ENCODE measurements at places on chromosomes 13 and 19. TPM values are rescaled to one million over a fixed set of nuclear protein-coding genes. Genes with fewer than 3 reads are reported as not detected.

DNA sequence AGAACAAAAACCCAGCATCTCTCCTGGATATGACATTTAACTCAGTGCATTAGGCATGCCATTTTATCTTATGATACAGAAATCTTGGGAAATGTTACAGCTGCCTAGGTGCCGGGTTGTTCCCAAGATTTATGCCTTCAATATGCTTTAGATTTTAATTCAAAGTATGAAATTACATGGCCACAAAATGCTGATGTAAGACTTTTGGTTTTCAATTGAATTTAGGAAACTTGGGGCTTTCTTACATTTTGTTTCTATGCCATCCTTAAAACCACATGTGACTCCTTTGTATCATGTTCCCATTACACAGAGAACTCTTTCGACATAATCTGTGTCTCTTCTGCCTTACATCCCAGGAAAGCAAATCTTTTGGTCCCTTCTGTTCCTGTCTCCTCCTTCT, 83.9 kb downstream of the CCNA1 start:
- H3K27me3 ChIP-seq: no peaks in the 10 kb centered on the region
- no peaks in the 10 kb centered on the region for H3K36me3 ChIP-seq
- no peaks in the 10 kb centered on the region for H3K4me1 ChIP-seq
- H3K27ac ChIP-seq: no peak overlapping the region

GRCh38 chr13:78606471-78607408, 3.4 kb upstream of the POU4F1 start:
- peaks cover 87% of the 10 kb centered on the region for H3K27me3 ChIP-seq
- DNase-seq: no peak
- H3K4me3 ChIP-seq: no peak overlapping the region
- no peaks in the 10 kb centered on the region for H3K36me3 ChIP-seq
- H3K4me1 ChIP-seq: peaks cover 55% of the 10 kb centered on the region

GRCh38 chr19:39474139-39474620, 6.5 kb upstream of the TIMM50 start:
- no peak for DNase-seq
- H3K4me1 ChIP-seq: peaks cover 3% of the 10 kb centered on the region
- H3K27ac ChIP-seq: peak overlapping the region; percentile 8
- peaks cover 81% of the 10 kb centered on the region for H3K36me3 ChIP-seq
- no peaks in the 10 kb centered on the region for H3K27me3 ChIP-seq

GRCh38 chr19:53865523-53865917, 2.2 kb upstream of the MYADM start:
- no peak for DNase-seq
- H3K36me3 ChIP-seq: peaks cover 2% of the 10 kb centered on the region
- no peaks in the 10 kb centered on the region for H3K27me3 ChIP-seq
- peak overlapping the region; percentile 98 for H3K27ac ChIP-seq
- peak overlapping the region; percentile 86 for H3K4me3 ChIP-seq

- no peaks in the 10 kb centered on the region for H3K4me1 ChIP-seq
- H3K4me3 ChIP-seq: no peak overlapping the region
- H3K27me3 ChIP-seq: no peaks in the 10 kb centered on the region
- DNase-seq: no peak
- peaks cover 15% of the 10 kb centered on the region for H3K36me3 ChIP-seq
- H3K27ac ChIP-seq: no peak overlapping the region
These were observed 158.9 kb downstream of the MIPEP start for GRCh38 chr13:23730251-23730650.

DNA sequence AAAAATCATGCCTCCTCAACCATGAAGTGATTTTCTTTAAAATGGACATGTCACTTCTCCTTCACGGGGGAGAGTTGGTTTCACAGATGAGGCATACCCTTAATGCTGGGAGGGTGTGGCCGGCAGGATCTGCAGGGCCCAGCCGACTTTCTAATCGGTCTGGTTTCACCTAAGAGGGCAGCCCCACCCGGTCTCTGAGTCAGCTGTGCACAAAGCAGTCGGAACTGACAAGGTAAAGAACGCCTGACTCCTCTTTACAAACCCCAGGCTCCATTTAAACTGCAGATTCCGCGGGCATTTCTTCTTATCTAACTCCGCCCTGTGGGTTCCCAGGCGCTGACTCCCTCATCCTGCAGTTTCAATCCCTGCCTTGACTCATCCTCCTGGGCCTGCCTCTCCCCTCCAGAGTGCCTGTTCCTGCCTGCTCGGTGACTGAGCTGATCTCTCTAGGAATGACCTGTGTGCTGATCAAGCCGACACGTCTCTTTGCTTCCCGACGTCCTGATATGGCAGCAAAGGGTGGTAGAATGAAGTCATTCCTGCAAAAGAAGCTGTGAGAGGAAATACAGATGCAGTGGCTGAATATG, 63.4 kb downstream of the EFNB2 start:
- DNase-seq: no peak
- peak overlapping the region; percentile 31 for H3K4me3 ChIP-seq
- H3K4me1 ChIP-seq: peaks cover 31% of the 10 kb centered on the region
- H3K36me3 ChIP-seq: no peaks in the 10 kb centered on the region
- H3K27ac ChIP-seq: no peak overlapping the region
- H3K27me3 ChIP-seq: no peaks in the 10 kb centered on the region

DNA sequence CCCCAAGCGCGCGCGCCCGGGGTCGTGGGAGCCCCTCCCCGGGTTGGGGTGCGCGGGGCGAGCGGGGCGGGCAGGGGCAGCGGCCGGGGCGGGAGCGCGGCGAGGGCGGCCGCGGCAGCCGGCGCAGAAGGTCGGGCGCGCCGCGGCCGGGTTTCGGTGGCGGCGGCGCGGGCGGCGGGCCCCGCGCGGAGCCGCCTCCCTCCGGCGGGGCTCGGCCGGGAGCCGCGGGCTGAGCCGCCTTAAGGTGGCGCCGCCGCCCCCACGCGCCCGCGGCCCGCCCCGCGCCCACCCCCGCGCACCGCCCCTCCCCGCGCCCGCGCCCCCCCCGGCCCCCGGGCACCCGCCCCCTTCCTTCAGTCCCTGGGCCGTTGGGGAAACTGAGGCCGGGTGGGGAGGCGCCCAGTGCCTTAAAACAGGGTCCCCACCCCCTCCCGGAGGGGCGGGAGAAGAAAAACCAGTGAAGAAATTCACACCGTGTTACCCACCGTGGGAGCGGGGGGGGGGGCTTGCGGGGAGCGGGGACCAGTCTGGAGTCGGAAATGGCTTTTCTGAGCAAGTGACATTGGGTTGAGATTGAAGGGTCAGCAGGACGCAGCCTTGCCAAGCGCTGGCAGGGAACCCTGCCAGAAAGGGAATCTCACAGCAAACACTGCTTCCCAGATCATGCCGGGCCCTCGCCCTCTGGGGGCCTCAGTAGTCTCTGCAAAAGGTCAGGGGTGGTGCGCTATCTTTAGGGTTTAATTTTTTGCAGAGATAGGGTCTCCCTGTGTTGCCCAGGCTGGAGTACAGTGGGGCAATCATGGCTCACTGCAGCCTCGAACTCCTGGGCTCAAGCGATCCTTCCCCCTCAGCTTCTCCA, at the start of gene TLE2:
TSS of gene TLE2 (minus strand) at position 216 of the 859 bp plus-strand sequence. CDS start 376 bp downstream, outside the sequence.
- H3K4me1 ChIP-seq: peaks cover 29% of the 10 kb centered on the region
- peak within 1 kb of the TSS; percentile 76 for H3K27ac ChIP-seq
- H3K4me3 ChIP-seq: peak within 1 kb of the TSS; percentile 81
- peaks cover 10% of the 10 kb centered on the region for H3K36me3 ChIP-seq
- H3K27me3 ChIP-seq: no peaks in the 10 kb centered on the region

DNA sequence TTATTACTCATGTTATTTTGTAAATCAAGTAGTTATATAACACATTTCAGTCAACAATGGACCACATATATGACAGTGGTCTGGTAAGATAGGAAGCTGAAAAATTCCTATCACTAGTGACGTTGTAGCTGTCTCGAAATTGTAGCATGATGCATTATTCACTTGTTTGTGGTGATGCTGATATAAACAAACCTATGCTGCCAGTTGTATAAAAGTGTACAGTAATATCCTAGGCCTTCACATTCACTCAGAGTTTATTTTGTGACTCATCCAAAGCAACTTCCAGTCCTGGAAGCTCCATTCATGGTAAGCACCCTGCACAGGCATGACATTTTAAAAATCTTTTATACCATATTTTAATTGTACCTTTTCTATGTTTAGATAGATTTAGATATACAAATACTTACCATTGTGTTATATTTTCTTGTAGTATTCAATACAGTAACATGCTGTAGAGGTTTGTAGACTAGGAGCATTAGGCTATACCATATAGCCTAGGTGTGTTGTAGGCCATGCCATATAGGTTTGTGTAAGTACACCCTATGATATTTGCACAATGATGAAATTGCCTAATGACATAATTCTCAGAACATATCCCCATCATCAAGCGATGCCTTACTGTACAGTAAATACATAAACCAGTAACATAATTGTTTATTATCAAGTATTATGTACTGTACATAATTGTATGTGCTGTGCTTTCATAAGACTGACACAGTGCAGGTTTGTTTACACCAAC, 49.3 kb downstream of the IFT88 start:
- no peaks in the 10 kb centered on the region for H3K36me3 ChIP-seq
- no peaks in the 10 kb centered on the region for H3K27me3 ChIP-seq
- DNase-seq: no peak
- no peak overlapping the region for H3K4me3 ChIP-seq
- H3K27ac ChIP-seq: no peak overlapping the region
- H3K4me1 ChIP-seq: no peaks in the 10 kb centered on the region

- no peak overlapping the region for H3K27ac ChIP-seq
- no peak overlapping the region for H3K4me3 ChIP-seq
- H3K27me3 ChIP-seq: no peaks in the 10 kb centered on the region
- no peak for DNase-seq
These were observed 802.5 kb upstream of the SLITRK1 start for GRCh38 chr13:84684804-84685203.

GRCh38 chr13:50353651-50354415, 338.6 kb downstream of the KCNRG start:
- no peak overlapping the region for H3K27ac ChIP-seq
- no peak overlapping the region for H3K4me3 ChIP-seq
- no peaks in the 10 kb centered on the region for H3K36me3 ChIP-seq
- H3K4me1 ChIP-seq: peaks cover 40% of the 10 kb centered on the region

GRCh38 chr13:65826657-65827056, 1403.5 kb downstream of the PCDH9 start:
- no peak overlapping the region for H3K4me3 ChIP-seq
- no peaks in the 10 kb centered on the region for H3K4me1 ChIP-seq
- H3K36me3 ChIP-seq: no peaks in the 10 kb centered on the region
- H3K27me3 ChIP-seq: no peaks in the 10 kb centered on the region

DNA sequence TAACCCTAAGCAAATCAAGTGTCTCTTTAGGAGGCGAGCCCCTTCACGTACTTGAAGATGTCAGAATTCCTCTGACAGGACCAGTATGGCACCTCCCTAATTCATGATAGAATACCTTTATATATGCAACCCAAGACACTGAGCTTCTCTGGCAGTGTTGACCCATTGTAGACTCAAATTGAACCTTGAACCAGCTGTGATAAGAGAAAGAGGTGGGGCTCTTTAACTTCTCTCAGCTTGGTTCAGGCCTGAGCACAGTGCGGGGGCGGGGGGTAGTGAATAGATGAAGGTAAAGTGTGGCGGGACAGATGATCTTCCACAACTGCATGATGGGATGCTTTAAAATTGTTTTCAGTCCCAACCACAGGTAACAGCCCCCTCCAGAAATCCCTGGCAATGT, 12.1 kb downstream of the MBNL2 start:
- peaks cover 84% of the 10 kb centered on the region for H3K4me1 ChIP-seq
- peak overlapping the region; percentile 77 for H3K27ac ChIP-seq
- H3K27me3 ChIP-seq: no peaks in the 10 kb centered on the region
- no peaks in the 10 kb centered on the region for H3K36me3 ChIP-seq

GRCh38 chr13:101210774-101211173, 205.5 kb downstream of the NALCN start:
- no peak overlapping the region for H3K4me3 ChIP-seq
- no peaks in the 10 kb centered on the region for H3K36me3 ChIP-seq
- H3K27me3 ChIP-seq: no peaks in the 10 kb centered on the region
- no peak for DNase-seq
- no peak overlapping the region for H3K27ac ChIP-seq

DNA sequence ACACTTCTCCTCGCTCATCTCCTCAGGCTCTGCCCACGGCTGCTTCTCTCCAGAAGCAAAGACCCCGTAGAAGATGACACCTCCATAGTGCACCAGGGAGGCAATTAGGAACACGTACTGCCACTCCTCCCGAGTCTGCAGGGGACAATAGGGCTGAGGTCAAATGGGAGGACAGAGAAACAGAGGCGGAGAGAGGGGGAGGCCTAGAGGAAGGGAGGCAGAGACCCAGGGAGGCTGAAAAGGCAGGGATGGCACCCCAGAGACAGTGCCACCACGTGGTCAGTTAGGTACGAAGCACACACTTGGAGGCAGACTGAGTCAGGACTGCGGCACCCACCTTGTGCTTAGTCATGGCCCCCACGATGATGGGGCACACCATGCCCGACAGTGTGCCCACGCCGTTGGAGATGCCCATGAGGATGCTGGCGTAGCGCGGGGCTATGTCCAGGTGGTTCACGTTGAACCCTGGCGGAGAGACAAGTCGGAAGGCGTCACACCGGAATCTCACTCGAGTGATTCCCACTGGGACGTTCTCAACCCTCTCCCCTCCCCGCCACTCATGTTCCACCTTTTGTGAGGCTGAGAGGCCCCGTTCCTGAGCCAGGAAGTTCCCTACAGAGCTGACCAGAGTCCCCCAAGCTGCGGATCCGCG, 5.6 kb downstream of the GFY start:
- H3K4me1 ChIP-seq: peaks cover 23% of the 10 kb centered on the region
- no peaks in the 10 kb centered on the region for H3K36me3 ChIP-seq
- H3K27ac ChIP-seq: no peak overlapping the region
- H3K4me3 ChIP-seq: no peak overlapping the region
- no peak for DNase-seq
- peaks cover 77% of the 10 kb centered on the region for H3K27me3 ChIP-seq

- H3K4me3 ChIP-seq: peak overlapping the region; percentile 60
- no peak for DNase-seq
- H3K27me3 ChIP-seq: no peaks in the 10 kb centered on the region
- H3K36me3 ChIP-seq: no peaks in the 10 kb centered on the region
These were observed 67.8 kb downstream of the RASA3 start for GRCh38 chr13:114064450-114065140.

GRCh38 chr13:107512551-107512950, 702.8 kb downstream of the LIG4 start:
- DNase-seq: no peak
- no peak overlapping the region for H3K27ac ChIP-seq
- H3K36me3 ChIP-seq: no peaks in the 10 kb centered on the region

GRCh38 chr13:111216166-111216960, 101.3 kb downstream of the ARHGEF7 start:
- H3K27me3 ChIP-seq: no peaks in the 10 kb centered on the region
- H3K36me3 ChIP-seq: peaks cover 28% of the 10 kb centered on the region
- DNase-seq: no peak
- peak overlapping the region; percentile 23 for H3K27ac ChIP-seq
- H3K4me1 ChIP-seq: peaks cover 75% of the 10 kb centered on the region
- H3K4me3 ChIP-seq: no peak overlapping the region

- H3K27ac ChIP-seq: no peak overlapping the region
- H3K4me1 ChIP-seq: peaks cover 6% of the 10 kb centered on the region
- no peaks in the 10 kb centered on the region for H3K36me3 ChIP-seq
- DNase-seq: no peak
These were observed 8.0 kb upstream of the ZNF358 start for GRCh38 chr19:7507884-7508283.

Gene USHBP1
- total RNA-seq: 2.2 TPM

Gene PGLYRP2
- total RNA-seq: not detected

Gene RDH8
- total RNA-seq: not detected

Gene ELSPBP1
- total RNA-seq: not detected

Gene ZNF85
- 2.9 TPM for total RNA-seq

Gene MED25
- 36.0 TPM for total RNA-seq

Gene DKKL1
- 0.83 TPM for total RNA-seq

Gene CD22
- total RNA-seq: 2.3 TPM

Gene RAB20
- total RNA-seq: 13.3 TPM

Gene PABPC3
- total RNA-seq: 0.11 TPM

Gene MED4
- 32.9 TPM for total RNA-seq

Gene CDK8
- total RNA-seq: 23.7 TPM

Data from esophagus muscularis mucosa (tissue), 4 donors.